ENCODE measurements at places on chromosomes 7 and 10.

GRCh38 chr7:91912494-91912893 is 28.2 kb upstream of the AKAP9 start:
- no peak for DNase-seq

- no peak for DNase-seq
These were observed 133.6 kb upstream of the COL1A2 start for GRCh38 chr7:94261067-94261466.

- DNase-seq = no peak
These were observed 402.0 kb upstream of the ZWINT start for GRCh38 chr10:56763090-56763489.

- DNase-seq = no peak
These were observed 716.2 kb upstream of the PHF14 start for GRCh38 chr7:10257438-10257837.

DNA sequence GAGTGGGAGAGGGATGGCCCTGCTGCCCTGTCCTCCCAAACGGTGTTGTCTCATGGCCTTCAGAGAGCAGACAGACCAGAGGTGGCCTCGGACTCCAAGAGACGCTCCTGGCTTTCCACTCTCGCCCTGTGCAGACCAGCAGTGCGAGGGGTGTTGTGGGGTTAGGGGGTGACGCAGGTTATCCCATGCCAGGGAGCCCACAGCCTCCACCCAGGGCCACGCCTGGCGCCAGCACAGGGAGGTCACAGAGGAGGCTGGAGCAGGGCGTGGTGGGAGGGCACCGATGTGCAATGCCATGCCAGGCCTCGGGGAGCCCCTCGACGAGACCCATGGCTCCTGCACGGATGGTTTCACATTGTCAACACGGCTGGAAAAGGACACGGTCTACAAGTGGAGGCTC is 52.1 kb downstream of the INPP5A start:
- no peak for DNase-seq

DNA sequence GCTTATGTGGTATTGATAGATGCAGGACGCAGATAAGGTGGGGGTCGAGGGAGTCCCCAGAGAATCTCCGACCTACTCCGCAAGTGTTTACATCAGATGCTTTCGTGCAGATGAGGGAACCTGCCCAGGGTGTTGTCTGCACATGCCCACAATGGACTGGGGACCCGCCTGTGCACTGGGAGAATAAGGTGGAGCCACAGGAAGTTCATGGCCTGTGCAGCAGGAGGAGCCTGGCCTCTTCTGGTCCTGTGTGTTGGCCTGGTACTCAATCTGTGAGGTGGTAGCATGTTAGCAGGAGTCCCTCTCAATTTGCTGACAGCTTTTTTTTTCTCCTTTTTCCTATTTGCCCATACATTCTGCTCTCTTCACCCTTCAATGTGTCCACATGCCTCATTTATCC is 54.1 kb upstream of the AKR1C1 start:
- DNase-seq = no peak

- DNase-seq = no peak
These were observed 6.8 kb downstream of the FAM131B start for GRCh38 chr7:143355450-143356385.

DNA sequence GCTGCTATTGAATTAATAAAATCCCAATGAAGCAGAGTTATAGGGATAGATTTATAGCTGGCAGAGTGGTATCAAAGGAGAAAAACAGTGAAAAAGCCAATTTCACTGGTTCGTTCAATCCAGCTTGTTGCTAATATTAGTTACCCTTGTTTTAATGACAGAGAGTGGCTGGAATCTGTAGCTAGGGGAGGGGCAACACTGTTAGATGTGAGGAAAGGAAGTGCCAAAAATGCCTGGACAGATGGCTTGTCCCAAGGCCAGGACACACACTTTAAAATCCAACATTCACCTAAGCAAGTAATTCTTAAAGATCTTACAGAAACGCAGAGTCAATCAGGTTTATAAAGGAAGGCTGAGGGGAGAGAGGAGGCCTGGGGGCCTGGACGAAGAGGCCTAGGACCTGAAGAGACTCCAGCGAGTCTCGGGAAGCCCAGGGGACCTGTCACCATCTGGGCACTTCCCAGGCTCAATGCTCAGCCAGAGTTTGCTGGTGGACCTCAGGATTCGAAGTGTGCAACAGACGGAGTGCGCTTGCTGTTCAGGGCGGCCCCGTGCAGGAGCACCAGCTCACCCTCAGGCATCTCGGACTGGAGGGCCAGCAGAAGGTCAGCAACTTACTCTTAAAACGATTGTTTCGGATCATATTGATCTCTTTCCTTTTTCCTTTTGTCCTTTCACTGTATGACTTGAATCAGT is 36.7 kb downstream of the TMEM248 start:
- DNase-seq = no peak

GRCh38 chr7:93006480-93007095 is 111.2 kb downstream of the SAMD9 start:
- no peak for DNase-seq

All from activated CD4-positive, alpha-beta T cell treated with anti-CD3 and anti-CD28 coated beads, Interleukin-2, amount 50 U/mL, for 16 hours (primary cell).